ENCODE measurements at places on chromosomes 4 and X. TPM values are rescaled to one million over a fixed set of nuclear protein-coding genes. Genes with fewer than 3 reads are reported as not detected.

CACNA1F gene
- total RNA-seq: not detected

SLITRK4 gene
- total RNA-seq: not detected

SYNPO2 gene
- 0.96 TPM for total RNA-seq

MEPE gene
- total RNA-seq: not detected

C4orf51 gene
- not detected for total RNA-seq

KLKB1 gene
- total RNA-seq: not detected

WAS gene
- total RNA-seq: not detected

MAGEC2 gene
- not detected for total RNA-seq

SHROOM4 gene
- total RNA-seq: not detected

ABCG2 gene
- total RNA-seq: 22.4 TPM

TXLNG gene
- total RNA-seq: 15.6 TPM

COL25A1 gene
- not detected for total RNA-seq

MND1 gene
- total RNA-seq: 12.6 TPM

HSFX1 gene
- total RNA-seq: 0.14 TPM

RPS6KA6 gene
- 6.1 TPM for total RNA-seq

CD38 gene
- 7.6 TPM for total RNA-seq

GPR34 gene
- total RNA-seq: 0.13 TPM

GATA1 gene
- not detected for total RNA-seq

CDKL5 gene
- total RNA-seq: 5.2 TPM

DDX53 gene
- total RNA-seq: not detected

PASD1 gene
- total RNA-seq: not detected

GLUD2 gene
- total RNA-seq: 1.6 TPM

DMP1 gene
- total RNA-seq: not detected

RAB39B gene
- total RNA-seq: 0.63 TPM

HTRA3 gene
- 14.4 TPM for total RNA-seq

RASGEF1B gene
- total RNA-seq: 0.25 TPM

ZDHHC15 gene
- total RNA-seq: not detected

IL1RAPL1 gene
- total RNA-seq: not detected

WDR45 gene
- 50.4 TPM for total RNA-seq

EPGN gene
- total RNA-seq: not detected

MRPL1 gene
- 22.8 TPM for total RNA-seq

NDUFC1 gene
- total RNA-seq: 86.0 TPM

RIPPLY1 gene
- not detected for total RNA-seq

DRD5 gene
- not detected for total RNA-seq

HDX gene
- 2.0 TPM for total RNA-seq

EXOC1L gene
- total RNA-seq: not detected

CT45A3 gene
- total RNA-seq: 0.15 TPM

CXCL8 gene
- 17.8 TPM for total RNA-seq

TEX13C gene
- not detected for total RNA-seq

RTL5 gene
- total RNA-seq: 2.9 TPM

KLHL4 gene
- 3.5 TPM for total RNA-seq

EREG gene
- 53.5 TPM for total RNA-seq

EOLA1 gene
- total RNA-seq: 20.8 TPM

JCHAIN gene
- not detected for total RNA-seq

SLC34A2 gene
- not detected for total RNA-seq

MAGEB6B gene
- total RNA-seq: not detected

WWC2 gene
- total RNA-seq: 15.7 TPM

LUZP4 gene
- total RNA-seq: not detected

L1CAM gene
- 23.1 TPM for total RNA-seq

ITIH6 gene
- total RNA-seq: not detected

RBMXL3 gene
- not detected for total RNA-seq

ASB9 gene
- total RNA-seq: 20.8 TPM

LINC00632 gene
- 2.0 TPM for total RNA-seq

EOLA2 gene
- total RNA-seq: 59.2 TPM

LDB2 gene
- total RNA-seq: not detected

PRSS12 gene
- 0.25 TPM for total RNA-seq
